Stimulated activated CD4-positive, alpha-beta T cell treated with anti-CD3 and anti-CD28 coated beads, Interleukin-1b, Interleukin-23, amount 100 ng/mL, for 48 hours (primary cell): ENCODE measurements at places on chromosomes 1 and 21.
A peak's percentile ranks its signal among the peaks of the same experiment; 100 is the strongest.

DNA sequence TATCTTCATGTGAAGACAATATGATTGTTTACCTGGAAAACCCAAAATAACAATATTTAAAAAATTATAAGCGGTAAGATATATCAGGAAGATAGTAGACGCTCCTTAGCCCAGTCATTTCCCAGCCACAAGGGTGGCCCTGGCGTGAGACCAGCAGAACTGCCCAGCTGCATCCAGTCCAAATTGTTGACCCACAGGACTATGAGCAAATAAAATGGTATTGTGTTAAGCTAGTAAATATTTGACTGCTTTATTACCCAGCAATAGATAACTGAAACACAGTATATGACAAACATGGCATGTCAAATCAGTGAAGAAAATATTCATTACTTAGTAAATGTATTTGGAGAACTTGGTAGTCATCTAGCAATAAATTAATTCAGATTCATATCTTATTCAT, 294.3 kb upstream of the SPAG17 start:
- no peak for DNase-seq

DNA sequence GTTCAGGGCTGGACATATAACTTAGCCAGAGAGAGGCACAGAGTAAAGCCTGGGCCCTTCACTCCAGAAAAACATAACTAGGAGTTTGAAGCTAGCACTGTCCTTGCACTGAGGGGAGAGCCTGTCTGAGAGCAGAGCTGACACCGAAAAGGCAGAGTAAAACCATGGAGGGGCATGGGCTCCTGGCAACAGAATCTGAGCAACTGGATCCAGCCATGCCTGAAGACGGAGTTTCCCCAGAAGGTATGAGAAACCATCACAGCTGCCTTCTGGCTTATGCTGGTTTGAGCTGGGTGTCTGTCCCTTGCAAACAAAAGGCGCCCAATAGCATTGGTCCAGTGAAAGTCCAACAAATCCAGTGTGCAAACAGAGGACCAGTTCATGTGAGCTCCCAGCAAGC, 137.5 kb downstream of the NPHP4 start:
- DNase-seq, result no peak

DNA sequence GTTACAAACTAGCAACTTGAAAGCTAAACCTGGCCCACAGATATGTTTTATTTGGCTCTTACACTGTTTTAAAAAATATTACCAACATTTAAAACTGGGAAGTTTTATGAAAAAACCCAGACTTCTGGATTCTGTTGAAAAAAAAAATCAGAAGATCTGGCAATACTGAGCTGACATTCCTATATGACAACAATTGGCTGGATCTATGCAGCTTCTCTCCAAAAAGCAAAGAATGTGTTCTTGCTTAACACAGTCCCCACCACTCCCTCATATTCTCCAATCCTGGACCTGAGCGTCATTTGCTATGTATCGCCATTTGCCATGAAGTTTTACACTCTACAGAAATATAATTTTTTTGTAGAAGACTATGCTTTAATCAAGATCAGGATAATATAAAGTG, 859.6 kb downstream of the LTN1 start:
- no peak for DNase-seq

- DNase-seq, result peak; percentile 33
These were observed 29.5 kb downstream of the ARHGEF16 start for GRCh38 chr1:3483801-3484444.

- no peak for DNase-seq
These were observed 47.0 kb downstream of the CNST start for GRCh38 chr1:246613096-246613758.
